ENCODE measurements at places on chromosomes 7 and 10.

- DNase-seq = peak; percentile 88
Observed at GRCh38 chr10:96448021-96448457, 65.7 kb downstream of the TLL2 start.

DNA sequence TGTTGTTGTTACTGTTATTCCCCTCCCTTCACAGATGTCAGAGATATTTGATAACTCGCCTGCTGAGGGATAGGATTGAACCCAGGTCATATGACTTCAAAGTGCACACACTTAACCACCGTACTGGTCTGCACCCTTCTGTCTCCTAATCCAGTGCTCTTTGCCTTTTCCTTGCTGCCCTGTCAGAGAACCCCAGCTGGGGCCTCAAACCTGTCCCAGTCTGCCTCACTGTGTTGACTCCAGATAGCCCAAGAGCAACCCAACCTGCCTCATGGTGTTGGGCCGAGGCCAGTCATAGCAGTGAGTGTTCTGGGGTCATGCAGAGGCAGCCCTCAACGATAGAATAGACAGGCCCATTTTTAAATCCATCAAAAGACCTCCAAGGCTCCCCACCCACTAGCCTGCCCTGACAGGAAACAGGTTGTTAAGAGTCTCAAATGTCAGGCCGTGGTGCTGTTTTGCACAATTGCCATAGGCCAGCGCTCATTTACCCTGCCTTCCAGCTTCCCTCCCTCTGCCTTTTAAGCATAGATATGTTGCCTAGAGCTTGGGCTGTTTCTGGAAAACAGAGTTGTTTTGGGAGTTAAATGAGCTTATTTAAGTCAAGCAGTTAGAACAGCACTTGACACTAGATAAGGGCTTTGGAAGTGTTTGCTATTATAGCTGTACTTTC is 37.0 kb upstream of the PDCD4 start:
- DNase-seq = no peak

DNA sequence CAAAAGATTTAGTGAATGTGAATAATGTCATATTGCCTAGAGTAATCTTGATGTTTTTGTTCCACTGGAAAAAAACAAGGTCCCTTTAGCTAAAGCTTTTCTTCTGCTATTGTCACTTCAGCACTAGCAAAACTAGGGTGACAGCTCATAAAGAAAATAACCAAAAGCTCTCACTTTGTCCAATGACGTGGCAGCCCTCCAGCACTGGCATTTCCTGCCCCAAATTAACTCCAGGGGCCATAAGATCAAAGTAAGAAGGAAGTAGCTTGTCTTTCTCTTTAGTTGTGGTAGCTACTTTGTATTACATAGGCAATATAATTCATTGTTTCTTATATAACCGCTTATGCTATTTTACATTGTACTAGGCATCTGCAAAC is 47.3 kb downstream of the LRRN3 start:
- no peak for DNase-seq

DNA sequence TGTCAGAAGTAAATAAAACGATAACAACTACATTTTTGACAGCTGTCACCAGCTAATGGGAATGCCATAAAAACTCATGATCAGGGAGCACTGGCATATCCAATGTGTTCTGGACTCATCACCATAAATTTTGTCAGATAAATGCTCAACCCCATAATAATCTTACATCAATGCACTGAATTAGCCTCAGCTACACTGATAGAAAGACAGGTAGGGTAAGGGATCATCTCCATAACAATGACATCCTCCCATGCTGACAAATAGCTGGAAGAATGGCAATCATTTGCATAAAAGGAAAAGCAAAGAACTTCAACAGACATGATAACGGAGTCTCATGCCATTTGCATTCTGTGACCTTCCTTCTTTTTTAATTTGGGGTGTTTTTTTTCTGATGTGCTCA is 352.8 kb upstream of the PFKP start:
- no peak for DNase-seq

DNA sequence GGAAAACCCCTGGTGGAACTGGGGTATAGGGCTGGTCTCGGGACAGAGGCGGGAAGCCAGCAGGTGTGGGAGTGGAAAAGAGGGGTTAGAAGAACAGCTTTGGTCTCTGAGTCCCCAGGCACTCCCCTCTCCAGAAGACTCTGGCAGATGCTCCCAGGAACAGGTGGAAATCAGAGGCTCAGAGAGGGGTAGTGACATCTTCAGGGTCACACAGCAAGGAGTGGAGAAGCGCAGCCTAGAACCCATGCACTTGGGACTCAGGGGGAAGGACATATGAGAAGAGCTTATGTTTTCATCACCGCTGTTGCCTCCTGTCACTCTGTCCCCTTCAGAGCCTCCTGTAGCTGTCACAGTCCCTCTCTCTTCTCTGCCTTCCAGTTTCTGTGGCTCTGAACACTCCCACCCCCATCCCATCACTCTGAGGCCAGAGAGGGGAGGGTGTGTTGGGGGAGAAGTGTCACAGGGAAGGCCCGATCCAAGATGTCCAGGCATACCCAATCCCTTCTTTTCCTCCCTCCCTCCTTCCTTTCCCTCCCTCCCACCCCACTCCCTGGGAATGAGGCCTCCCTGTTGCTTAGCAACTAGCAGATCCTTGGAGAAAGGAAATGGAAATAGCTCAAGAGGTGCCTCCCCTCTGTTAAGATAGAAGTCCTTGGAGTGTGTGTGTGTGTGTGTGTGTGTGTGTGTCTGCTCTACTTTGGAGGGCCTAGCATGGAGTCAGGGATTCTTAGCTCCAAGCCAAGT is 32.0 kb downstream of the SRRM3 start:
- DNase-seq = no peak

GRCh38 chr7:35334506-35334905 is 80.6 kb upstream of the TBX20 start:
- DNase-seq = no peak

DNA sequence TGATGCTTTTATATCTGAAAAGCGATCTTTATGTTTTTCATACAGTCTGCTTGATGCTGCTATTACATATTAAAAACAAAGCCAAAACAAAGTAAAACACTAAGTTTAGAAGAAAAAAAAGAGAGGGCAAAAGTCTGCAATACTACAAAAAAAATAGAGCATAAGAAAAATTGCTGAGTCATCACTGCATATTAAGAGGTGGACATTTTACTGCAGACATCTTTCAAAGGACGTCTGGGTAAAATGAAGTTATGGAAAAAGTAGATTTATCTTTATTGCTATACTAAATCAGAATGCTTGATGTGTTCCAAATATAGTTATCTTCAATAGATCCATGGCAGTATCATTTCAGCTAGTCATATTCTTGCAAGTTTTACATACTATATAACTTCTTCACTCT is 172.0 kb downstream of the MAGI2 start:
- DNase-seq = no peak

DNA sequence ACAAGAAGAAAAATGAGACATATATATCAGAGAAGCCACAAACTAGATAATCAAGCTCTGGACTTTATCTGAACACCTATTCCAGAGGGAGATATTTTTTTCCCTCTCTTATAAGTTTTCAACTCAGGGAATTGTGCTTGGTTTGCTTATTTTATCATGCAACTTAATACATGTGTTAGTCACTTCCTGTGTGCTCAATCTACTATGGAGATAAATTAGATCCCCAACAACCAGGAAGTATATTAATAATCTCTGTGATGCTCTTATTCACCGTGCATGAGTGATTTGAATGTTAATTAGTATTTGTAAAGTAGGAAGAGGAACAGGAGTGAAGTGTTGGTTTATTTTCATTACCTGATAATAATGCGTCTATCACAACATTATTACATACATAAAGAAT is 38.8 kb upstream of the ZNF365 start:
- no peak for DNase-seq

GRCh38 chr10:129466703-129467358 is at the start of gene MGMT:
Gene MGMT (plus strand): TSS chr10:129467241.
- peak; percentile 98 for DNase-seq

Data from left forelimb (tissue), 1 donor.